ENCODE measurements at places on chromosomes 16 and 17.

DNA sequence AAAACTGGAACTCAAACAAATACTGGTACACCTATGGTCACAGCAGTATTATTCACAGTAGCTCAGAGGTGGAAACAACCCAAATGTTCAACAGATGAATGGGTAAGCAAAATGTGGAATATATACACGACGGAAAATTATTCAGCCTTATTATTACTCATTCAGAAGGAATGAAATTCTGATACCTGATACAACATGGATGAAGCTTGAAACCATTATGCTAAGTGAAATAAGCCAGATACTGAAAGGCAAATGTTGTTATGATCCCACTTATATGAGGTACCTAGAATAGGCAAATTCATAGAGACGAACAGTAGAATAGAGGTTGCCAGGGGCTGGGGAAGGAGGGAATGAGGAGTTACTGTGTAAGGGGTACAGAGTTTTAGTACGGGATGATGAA is 27.1 kb upstream of the MYLK3 start:
- no peak for DNase-seq

GRCh38 chr17:44314869-44315661 is 6.7 kb downstream of the RUNDC3A start:
- no peak for DNase-seq

GRCh38 chr16:20894388-20894787 is 5.8 kb downstream of the DCUN1D3 start:
- DNase-seq: no peak

GRCh38 chr17:2084766-2085647 is 30.1 kb downstream of the HIC1 start:
- no peak for DNase-seq

GRCh38 chr16:72092832-72093447 is 480 bp downstream of the TXNL4B start:
- no peak for DNase-seq

GRCh38 chr17:1562176-1562643 is 382 bp downstream of the PITPNA start:
- DNase-seq: no peak

- no peak for DNase-seq
These were observed 25.3 kb downstream of the UBE2O start for GRCh38 chr17:76427501-76428231.

DNA sequence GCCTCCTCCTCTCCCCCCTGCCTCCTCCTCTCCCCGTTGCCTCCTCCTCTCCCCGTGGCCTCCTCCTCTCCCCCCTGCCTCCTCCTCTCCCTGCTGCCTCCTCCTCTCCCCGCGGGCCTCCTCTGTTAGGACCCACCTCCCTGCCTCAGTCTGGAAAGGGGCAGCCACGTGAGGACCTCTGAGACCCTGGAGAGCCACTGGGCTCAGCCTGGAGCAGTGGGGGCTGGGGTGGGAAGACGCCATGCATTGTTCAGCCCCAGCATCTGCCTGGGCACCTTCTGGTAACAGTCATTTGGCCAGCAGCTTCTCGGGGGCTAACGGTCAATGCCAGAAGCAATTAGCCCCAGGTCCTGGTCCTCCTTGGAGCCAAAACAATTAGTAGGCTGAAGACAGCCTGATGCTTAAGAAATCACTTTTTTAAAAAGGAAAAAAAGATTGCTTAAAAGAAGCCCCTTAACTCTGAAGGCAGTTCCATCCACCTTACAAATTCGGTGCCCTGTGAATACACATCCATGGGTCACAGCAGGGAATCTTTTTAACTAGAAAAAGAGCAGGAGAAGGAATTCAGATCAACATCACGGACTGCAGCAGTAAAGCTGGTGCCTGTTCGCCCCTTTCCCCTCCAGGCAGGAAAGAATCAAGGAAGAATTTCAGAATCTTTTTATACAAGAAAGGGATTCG is 29.8 kb downstream of the NXN start:
- DNase-seq: no peak

GRCh38 chr16:3098459-3099394 is at the start of gene ZSCAN10:
ZSCAN10 (minus strand) TSS chr16:3099294; CDS start chr16:3092937, 6,357 bp downstream.
- DNase-seq: no peak

DNA sequence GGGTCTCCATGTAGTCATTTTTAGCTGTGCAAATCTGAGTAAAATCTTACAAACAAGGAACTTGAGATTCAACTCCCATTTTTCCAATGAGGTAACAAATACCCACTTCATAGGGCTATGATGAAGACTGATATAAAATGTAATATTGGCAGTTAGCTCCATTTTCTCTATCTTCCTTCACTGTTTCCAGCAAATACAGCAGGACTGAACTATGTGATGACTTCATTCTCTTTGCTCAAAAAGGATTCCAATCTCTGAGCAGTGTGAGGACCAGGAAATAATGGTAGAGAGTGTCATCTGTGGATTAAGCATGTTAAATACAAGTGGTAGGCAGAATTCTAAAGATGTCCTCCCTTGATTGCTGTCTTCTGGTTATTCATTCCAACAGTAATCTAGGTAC is 18.3 kb downstream of the RND2 start:
- no peak for DNase-seq

DNA sequence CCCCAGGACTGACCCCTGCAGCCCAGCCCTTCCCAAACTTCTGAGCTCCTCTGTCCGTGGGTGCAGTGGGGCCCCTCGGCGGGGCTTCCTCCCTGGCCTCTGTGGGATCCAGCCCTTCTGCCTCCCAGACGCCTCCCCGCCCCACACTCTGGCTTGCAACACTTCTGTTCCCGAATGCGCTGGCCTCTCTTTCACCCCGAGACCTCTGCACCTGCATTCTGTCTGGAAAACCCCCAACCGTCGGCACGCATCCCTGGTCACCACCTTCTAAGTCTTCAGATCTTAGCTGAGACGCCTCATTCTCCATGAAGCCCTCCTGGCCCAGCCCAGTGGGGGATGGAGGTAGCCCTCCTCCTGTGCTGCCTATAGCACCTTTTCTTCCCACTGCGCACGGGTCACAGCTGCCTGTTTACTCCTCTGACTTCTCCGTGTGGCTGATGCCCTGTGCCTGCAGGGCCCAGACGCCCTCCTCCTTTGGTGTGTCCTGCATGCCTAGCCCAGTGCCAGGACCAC is 26.4 kb downstream of the TMEM235 start:
- peak; percentile 72 for DNase-seq

DNA sequence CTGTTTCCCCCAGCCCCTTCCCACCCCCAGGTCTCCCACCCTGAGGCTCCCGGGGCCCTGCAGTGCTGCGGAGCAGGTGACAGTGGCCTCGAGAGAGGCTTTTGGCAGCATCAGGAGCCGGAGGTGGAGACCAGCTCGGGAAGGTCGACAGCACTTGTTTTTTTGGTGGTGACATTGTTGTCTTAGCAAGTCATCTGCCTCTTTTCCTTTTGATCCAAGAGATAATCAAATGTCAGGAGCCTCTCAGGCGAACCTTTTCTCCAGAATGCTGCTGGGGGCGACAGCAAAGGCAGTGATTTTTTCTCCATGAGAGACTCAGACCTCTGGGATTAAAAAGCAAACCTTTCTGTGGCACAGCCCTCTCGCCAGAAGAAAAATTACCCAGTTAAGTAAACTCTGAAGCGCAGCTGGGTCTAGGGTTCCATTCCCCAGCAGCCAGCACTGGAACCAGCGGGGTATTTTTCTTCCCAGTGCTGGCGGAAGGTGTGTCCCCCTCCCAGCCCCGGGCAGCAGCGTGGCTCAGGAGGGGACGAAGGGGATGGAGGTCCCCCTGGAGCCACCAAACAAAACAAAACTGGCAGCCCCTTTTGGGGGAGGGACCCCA is 37.2 kb downstream of the GRIN2C start:
- DNase-seq: no peak

GRCh38 chr17:1087381-1088241 is 90.7 kb downstream of the TIMM22 start:
- DNase-seq: no peak

- no peak for DNase-seq
These were observed 227.8 kb downstream of the ABCC12 start for GRCh38 chr16:47928008-47928407.

- no peak for DNase-seq
These were observed 348.0 kb downstream of the UTP18 start for GRCh38 chr17:51608251-51608933.

DNA sequence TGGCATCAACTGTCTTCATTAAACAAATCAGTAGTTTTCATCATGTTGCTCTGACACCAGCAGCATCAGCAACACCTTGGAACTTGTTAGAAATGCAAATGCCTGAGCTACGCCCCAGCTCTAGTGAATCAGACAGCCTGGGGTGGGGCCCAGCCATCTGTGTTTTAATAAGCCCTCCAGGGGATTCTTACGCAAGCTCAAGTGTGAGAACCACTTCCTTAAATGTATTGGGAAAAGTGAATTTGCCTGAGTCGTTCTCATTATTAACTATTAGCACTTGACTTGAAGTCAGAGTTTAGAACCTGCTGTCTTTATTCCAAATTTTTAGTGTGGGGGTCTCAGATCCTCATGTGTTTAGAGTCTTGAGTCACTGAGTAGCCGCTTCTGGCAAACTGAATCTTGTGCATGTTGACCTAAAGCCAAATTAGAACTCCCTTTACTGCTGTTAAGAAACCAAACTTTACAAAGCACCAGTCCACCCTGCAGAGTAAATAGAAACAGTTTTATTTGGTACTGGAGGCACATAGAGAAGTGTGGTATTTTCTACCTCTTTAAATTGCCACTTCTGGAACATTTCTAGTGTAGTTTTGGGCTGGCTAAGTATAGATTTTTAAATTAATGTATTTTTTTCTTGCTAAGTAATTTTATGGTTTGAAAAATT is 137.4 kb upstream of the COX10 start:
- DNase-seq: no peak

- DNase-seq: no peak
These were observed 4.6 kb upstream of the LYZL6 start for GRCh38 chr17:35948092-35948491.

DNA sequence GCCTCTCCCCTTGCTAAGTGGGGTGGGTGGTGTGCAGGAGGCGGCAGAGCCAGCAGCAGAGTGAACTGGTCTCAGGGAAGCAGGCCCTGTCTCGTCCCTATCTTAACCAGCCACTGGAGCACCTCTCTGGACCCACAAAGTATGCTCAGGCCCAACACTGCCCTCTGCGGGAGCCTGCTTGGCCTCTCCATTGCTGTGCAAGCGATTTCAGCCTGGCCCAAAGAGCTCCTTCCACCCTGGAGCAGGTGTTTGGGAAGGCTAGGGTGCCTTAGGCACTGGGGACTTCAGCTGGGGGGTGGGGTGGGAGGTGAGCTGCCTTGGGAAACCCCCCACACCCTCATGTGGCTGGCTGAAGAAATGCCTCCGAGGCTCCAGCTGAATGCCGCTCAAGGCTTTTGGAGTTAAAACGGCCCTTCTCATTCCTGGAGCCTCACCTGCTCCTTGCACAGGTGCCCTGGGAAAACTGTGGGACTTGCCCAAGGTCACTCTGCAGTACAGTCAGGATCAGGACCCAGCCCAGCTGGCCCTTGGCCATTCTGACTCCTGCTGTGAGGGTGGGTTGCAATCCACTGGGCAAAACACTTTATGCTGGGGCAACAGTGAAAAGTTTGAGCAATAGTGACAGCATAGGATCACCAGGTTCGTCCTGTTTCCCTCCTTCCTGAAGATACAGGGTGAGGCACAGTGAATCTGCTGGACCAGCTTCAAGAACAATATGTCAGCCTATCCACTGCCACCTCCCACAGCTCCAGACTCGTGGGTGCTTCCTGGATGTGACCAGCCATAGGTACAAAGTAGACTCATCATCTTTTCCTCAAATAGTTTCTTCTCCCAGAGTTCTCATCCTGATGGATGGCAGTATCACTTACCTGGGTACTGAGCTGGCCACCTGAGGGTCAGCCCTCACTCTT is 5.9 kb upstream of the UBE2O start:
- no peak for DNase-seq

Measured in CMK (cell line).